ENCODE measurements at places on chromosomes 7 and 10.

DNA sequence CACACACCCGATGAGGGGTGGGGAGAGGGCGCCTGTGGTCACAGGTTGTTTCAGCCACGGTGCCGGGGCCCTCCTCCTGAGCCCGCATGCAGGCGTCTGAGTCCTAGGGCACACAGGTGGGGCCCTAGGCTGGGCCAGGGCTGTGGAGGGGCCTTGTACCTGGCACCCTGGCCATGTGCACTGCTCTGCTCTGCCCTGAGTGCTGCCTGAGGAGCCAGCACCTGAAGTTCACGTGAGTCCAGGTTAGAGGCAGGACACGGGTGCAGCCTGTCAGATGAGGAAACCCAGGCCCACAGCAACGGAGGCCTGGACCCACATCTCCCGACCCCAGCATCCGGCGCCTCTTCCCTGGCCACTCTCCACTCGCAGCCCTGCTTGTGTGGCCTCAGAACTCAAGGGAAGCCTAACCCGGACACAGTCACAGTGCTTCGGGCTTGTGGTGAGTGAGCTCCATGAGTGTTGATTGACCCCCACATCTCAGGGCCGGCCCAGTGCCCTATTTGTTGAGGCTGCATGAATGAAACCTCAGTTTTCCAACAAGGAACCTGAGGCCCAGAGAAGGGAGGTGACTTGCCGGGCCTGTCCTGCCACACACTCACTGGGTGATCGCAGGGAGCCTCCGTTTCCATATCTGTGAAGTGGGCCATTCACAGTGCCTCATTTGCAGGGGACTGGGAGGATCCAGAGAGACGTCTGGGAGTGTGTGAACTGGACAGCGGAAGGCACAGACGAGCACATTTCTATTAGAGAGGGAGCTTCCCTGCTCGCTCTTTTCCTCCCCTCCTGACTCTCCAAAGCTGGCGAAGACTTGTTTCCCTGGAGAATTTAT, 39.6 kb downstream of the PPIF start:
- DNase-seq, result no peak

GRCh38 chr7:148581624-148582023, 8.9 kb upstream of the C7orf33 start:
- no peak for DNase-seq

GRCh38 chr7:47291461-47292081, 290.3 kb downstream of the TNS3 start:
- DNase-seq, result peak; percentile 99

GRCh38 chr7:29281782-29282541, 87.4 kb downstream of the CHN2 start:
- DNase-seq, result peak; percentile 5

DNA sequence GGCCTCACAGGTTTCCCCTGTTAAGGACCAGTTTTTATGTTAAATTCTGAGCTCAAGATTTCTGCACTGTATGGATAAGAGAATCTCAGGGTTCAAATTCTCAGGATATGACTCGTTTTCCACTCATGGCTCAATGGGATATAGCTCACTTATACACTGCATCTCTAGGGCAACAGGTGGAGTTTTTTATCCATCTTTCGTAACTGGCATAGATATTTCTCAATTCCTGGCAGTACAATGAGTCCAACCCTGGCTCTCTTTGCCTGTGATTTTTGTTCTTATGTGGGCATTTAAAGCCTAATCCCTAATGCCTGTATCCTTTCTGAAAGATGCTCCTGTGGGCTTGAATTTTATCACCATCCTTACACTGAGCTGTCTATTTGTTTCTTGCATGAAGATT, 7.6 kb downstream of the CCDC172 start:
- no peak for DNase-seq

GRCh38 chr7:68258609-68259008, 1262.0 kb downstream of the TYW1 start:
- DNase-seq, result no peak

GRCh38 chr7:2855386-2855785, 11.3 kb upstream of the GNA12 start:
- no peak for DNase-seq

DNA sequence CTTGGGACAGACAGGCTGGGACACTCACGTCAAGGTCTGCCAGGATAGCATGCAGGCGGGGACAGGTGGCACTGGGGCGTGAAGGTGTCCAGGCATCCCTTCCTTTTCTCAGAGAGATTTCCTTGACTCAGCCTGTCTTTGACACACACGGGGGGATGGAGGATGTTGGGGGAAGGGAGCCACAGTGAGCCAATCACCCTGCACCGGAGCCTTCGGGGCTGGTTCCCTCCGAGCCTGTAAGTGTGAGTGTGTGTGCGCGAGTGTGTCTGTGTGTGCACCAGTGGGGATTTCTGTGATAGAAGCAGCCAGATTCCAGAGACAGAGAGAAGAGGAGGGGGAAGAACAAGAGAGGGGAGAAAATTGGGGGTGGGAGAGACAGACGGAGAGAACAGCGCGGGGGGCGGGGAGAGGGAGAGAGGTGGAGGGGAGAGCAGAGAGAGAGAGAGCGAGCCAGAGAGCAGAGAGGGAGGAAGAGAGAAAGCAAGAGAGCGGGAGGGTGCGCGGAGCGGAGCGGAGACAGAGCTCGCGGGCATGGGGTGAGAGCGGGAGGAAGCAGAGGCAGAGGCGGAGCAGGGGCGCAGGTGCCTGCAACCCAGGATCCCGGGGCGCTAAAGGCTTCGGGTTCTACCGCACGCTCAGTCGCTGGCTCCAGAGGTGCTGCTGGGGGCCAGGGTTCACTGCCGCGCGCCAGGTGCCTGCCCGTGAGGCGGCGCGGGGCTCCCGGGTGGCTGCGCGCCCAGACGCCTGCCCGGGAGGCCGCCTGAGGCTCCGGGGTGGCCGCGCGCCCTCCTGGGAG, 466 bp upstream of the GPR26 start:
- DNase-seq, result no peak

GRCh38 chr10:131865223-131865917, 35.4 kb upstream of the PPP2R2D start:
- DNase-seq, result no peak

DNA sequence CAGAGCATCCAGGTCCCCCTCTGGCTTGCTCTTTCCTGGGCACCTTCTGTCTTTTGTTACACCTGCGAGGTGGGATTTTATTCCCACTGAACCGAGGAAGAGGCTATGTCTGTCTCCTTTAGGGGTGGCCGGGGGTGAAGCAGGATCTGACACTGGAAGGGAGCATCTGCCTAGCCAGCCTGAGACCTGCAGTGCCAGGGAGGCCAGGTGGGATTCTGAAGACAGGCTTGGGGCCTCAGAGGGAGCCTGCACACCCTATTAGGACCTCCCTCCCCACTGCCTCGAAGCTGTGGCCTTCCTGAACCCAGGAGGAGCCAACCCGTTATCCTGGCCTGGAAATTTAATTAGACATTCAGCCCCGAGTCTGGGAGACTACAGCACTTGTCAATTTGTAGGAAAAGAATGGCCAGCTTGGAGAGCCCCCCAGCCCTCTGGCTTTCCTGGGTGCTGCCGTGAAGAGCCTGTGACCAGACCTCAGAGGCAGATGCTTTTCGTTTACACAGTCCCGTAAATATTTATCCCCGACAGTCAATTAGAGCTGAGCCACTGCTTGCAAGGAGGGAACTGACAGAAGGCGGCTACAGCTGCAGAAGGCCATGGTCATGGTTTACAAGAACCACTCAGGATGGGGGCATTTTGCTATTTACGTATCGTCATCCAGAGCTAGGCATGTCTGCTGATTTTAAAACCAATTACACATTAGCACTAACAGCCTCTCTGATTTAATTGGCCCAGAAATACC, 19.7 kb downstream of the CHAT start:
- DNase-seq, result no peak

- DNase-seq, result no peak
Observed at GRCh38 chr7:132779164-132779563, 202.9 kb upstream of the PLXNA4 start.

DNA sequence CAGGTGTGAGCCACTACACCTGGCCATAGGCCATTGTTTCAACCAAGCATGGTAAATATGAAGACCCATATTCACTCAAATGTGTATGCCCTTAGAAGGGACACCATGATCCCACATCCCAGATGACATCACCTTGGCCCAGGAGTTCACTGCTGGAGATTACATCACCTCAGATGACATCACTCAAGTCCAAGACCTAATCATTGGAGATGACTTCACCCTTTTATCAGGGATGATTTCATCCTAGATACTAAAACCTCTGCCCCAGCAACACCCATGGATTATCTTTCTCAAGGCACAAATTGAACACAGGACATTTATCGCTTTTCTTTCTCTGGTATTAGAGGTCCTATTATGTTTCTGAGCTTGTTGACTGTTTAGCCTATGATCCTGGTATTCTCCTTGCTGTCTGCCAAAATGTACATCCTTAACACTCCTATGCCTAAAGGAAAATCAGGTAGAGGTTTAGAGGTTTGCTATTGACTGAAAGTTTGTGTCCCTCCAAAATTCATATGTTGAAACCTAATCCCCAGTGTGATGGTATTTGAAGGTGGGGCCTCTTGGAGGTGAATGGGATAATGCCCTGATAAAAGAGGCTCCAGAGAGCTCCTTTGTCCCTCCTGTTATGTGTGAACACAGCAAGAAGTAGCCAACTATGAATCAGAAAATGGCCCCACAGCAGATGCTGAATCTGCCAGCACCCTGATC, 9.8 kb upstream of the CYP2C18 start:
- DNase-seq, result peak; percentile 5

GRCh38 chr7:90706072-90706716, 110.1 kb downstream of the CDK14 start:
- no peak for DNase-seq

- no peak for DNase-seq
Observed at GRCh38 chr10:90769946-90770841, 87.6 kb downstream of the HTR7 start.

- DNase-seq, result no peak
Observed at GRCh38 chr7:5472432-5473315, 49.0 kb upstream of the TNRC18 start.

DNA sequence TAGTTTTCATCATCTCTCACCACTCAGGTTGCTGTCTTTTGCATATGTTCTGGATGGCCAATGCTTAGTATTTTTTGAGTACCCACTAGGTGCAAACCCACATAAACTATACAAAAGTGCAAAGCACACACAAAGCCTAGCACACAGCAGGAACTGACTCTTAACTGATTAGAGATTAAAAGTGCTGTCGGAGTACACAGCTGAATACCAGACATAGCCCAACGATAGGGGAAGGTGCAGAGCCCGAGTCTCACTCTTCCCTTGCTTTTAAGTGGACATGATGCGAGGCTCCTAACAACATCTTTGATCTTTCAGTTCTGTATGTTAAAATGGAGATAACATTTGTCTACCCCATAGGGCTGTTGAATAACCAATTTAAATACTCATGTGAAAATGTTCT, 90.8 kb downstream of the DPY19L1 start:
- DNase-seq, result no peak

DNA sequence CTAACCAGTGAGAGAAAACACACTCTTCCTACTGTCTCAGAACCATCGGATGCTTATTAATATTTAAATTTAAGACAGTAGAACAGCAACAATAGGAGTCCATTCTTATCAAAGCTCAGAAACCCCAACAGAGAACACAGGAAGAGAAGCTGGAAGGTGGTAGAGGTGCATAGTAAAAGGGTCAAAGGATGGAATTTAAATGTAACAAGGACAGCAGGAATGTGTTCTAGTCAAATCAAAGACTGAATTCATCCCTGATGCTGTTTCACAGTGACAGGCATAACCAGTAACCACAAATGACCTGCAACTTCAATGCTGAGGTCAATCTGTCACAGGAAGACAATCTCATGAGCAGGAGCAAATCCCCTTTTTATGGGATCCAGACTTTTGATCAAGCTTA, 1259.7 kb downstream of the XPNPEP1 start:
- DNase-seq, result no peak

- DNase-seq, result no peak
Observed at GRCh38 chr10:3372281-3372680, 199.7 kb upstream of the PITRM1 start.

DNA sequence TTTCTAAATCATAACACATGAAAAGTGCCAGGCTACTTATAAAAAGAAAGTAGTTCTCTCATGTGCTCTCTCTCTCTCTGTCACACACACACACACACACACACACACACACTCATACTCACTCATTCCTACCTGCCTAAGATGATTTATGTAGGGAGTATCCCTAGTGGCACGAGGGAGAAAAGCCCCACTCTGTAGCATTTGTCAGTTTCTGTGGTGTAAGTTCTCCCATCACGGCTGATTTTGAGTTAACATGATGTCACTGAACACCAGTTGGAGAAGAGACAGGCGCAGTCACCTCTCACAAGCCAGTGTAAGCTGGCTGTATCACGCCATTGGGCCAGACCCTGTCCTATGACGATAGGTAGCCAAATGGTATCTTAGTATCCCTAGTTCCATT, 395.4 kb downstream of the SFMBT2 start:
- no peak for DNase-seq

DNA sequence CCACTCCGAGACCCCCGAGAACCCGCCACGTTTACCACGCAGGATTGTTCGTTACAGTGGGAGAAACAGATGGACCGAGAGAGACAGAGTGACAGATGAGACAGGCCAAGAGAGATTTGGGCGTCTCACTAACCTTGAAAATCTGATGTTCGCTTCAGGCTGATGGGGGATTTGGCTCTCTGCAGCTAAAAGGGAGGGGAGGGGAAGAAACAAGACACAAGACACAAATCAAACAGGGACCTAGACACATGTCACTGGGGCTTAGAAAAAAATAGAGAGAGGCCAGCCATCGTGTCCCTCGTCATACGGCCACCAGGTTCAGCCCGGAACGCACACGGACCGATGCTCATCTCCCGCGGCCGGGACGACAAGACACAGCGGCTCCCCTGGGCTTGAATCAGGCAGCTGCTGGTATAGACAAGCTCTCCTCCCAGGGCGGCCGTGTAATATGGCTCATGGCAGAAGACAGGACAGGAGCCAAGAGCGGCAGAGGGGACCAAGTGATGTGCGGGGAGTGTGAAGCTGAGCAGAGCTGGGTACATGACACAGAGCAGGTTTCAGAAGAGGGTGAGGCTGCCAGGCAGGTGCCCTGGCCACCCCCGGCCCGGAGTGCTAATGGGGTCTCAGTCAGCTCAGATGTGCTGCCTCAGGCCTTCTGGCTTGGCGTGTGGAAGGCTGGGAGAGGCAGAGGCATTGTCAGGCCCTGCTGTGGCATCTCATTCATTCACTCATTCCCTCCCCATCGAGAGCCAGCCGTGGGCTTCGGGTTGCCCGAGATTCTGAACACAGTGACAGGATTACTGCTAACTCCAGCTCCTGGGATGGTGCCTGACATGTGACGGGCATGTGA, 88.5 kb upstream of the GNA12 start:
- no peak for DNase-seq

GRCh38 chr10:70847659-70848360, 32.1 kb downstream of the SGPL1 start:
- DNase-seq, result no peak

All from HT1080 (cell line).